Hematopoietic multipotent progenitor cell treated with erythropoietin and hydrocortisone succinate and interleukin-3 and kit ligand, for 17 days (in vitro differentiated cells): ENCODE measurements at places on chromosomes 5 and 9.

- DNase-seq: no peak
Observed at GRCh38 chr9:19410195-19410503, 1.3 kb downstream of the ACER2 start.

DNA sequence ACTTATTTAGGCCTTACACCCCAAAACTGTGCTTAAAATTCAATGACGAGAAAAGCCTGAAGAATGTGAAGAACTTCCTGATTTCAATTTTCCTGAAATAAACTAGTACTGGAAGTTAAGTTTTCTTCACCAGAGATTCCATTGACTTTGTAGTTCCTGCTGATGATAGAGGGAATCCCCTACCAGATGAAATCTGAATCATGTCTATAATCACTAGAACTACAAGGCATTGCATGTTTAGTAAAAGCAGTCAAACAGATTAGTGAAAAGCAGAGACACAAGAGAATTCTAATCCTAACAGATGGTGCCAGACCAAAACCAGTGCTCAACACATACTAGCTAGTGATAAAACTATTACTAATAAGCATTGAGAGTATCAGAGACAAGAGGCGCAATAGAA is 130.0 kb downstream of the PDE4D start:
- no peak for DNase-seq

- no peak for DNase-seq
Observed at GRCh38 chr5:139667001-139667729, 19.0 kb downstream of the CXXC5 start.

DNA sequence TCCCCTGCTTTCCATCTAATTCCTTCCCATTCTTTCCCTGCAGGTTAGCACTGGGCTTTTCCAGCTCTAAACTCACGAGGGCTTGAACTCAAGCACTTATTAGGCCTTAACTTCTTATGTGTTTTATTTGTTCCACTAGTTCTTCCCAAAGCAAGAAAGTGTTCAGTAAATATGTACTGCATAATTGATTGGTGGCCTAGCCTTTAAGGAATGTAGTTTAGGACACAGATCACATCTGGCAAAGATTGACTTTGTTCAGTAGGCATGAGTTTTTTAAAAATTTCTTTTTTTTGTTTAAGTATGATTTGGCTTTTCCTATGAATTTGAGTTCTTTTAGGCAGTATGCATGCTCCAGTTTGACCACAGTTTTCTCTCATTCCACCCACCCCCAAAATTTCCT is 285.2 kb downstream of the NPR3 start:
- no peak for DNase-seq

- DNase-seq: no peak
Observed at GRCh38 chr9:125696106-125696647, 10.8 kb downstream of the MAPKAP1 start.

GRCh38 chr5:174832025-174832424 is 107.6 kb downstream of the MSX2 start:
- DNase-seq: no peak

- no peak for DNase-seq
Observed at GRCh38 chr5:39073767-39074016, 507 bp downstream of the RICTOR start.

DNA sequence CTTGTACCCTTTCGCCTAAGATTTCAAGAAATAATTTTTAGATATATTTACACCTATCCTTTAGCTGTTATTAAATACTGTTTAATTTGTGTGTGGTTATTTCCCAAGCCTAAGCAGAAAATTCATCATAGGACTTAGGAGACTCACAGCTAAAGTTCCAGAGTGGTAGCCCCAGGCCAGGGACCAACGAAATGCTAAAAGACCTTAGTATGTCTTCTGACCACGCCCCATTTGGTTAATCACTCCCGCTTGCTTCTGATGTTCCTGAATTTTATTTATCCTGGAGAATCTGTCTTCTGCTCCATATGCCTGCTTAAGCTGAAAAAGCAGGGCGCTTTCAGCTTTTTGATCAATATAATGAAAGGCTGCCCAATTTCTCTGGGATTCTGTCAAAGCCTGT is 18.7 kb upstream of the SEMA6A start:
- no peak for DNase-seq

GRCh38 chr9:70566751-70567150 is 152.3 kb upstream of the KLF9 start:
- DNase-seq: no peak

DNA sequence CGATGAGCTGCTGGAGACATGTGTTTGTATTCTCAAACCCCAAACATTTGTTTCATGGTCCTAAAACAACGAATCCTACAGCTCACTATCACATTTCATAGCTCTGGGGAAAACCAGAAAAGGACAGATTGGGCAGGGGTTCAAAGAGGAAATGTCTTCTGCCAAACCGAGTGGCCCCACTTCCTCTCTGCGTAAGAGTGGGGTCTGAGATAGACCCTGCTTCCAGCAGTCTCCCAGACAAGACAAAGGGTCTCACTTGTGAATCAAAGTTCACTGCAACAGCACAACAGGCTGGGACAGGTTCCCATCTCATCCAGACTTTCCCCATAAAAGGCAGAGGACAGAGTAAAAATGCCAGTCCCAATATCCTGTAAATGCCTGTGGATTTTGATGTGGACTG is 276.2 kb upstream of the SLC24A2 start:
- DNase-seq: no peak

- no peak for DNase-seq
Observed at GRCh38 chr9:126397056-126397455, 70.4 kb downstream of the MVB12B start.

GRCh38 chr9:14480526-14480925 is 166.6 kb upstream of the NFIB start:
- DNase-seq: no peak

- no peak for DNase-seq
Observed at GRCh38 chr9:83220730-83221129, 157.8 kb upstream of the RASEF start.

GRCh38 chr5:6737043-6737941 is 24.1 kb downstream of the TENT4A start:
- DNase-seq: no peak

- DNase-seq: no peak
Observed at GRCh38 chr5:15452030-15452429, 48.0 kb upstream of the FBXL7 start.

- DNase-seq: no peak
Observed at GRCh38 chr5:173140769-173141168, 3.6 kb upstream of the BNIP1 start.

- DNase-seq: no peak
Observed at GRCh38 chr5:74239261-74239660, 401.3 kb downstream of the ENC1 start.

DNA sequence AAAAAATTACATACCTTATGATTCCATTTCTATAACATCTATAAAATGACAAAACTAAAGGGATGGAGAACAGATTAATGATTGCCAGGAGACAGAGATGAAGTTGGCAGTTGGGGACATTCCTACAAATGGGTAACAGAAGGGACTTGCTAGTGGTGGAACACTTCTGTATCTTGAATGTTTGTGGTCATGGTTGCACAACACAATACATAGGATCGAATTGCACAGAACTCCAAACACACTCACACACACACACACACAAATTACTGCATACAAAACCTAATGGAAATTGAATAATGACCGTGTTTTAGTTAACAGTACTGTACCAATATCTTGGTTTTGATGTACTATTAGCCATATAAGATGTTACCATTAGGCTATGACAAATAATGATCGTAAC is 330.7 kb upstream of the POU5F2 start:
- DNase-seq: no peak

DNA sequence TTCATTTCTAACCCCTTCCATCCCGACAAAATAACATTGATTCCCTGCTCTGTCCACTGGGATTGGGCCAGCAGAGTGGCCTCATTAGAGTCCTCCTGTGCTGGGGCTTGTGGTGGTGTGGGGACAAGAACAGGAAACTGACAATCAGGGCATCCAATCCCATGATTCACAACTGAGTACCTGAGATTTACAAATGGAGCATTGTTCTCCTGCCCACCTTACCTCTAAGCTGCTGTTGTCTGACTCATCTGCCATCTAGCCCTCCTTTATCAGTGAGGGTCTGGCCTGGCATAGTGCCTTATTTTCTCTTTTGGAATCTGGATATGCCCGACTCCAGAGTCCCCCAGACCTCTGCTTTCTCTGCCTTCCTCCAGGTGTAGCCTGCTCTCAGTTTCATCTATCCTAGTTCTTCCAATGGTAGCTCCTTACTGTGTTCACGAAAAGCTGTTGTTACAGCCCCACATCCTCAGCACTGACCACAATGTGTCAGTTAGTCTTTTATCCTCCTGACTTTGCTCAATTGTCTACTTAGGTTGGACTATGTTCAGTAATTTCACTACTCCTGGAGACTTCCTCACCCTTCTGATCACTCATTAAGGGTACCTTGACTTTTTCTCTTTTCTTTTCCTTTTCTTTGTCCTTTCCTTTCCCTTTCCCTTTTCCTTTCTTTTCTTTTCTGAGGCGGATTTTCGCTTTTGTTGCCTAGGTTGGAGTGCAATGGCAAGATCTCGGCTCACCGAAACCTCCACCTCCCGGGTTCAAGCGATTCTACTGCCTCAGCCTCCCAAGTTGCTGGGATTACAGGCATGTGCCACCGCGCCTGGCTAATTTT is 13.4 kb downstream of the WNT8A start:
- DNase-seq: no peak

GRCh38 chr5:164597293-164597900 is 1092.0 kb downstream of the MAT2B start:
- no peak for DNase-seq

- DNase-seq: no peak
Observed at GRCh38 chr5:178249191-178249989, 16.8 kb upstream of the PHYKPL start.

DNA sequence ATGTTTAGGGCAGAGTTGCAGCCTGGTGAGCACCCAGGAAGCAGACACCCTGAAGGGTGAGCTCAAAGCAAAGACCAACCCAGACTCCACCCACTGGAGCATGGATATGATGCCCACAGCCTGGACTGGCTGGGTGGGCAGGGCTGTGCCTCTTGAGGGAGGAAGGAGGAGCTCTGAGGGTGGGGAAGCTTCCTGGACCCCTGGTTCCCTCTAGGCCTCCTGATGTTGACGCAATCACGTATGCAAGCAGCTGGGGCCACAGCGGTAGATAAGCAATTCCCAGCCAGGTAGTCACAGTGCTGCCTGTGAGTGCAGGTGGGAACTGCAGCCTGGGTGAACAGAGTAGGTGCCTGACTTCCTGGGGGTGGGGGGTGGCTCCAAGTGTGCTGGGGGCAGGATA is 271.5 kb downstream of the CDK5RAP2 start:
- no peak for DNase-seq

DNA sequence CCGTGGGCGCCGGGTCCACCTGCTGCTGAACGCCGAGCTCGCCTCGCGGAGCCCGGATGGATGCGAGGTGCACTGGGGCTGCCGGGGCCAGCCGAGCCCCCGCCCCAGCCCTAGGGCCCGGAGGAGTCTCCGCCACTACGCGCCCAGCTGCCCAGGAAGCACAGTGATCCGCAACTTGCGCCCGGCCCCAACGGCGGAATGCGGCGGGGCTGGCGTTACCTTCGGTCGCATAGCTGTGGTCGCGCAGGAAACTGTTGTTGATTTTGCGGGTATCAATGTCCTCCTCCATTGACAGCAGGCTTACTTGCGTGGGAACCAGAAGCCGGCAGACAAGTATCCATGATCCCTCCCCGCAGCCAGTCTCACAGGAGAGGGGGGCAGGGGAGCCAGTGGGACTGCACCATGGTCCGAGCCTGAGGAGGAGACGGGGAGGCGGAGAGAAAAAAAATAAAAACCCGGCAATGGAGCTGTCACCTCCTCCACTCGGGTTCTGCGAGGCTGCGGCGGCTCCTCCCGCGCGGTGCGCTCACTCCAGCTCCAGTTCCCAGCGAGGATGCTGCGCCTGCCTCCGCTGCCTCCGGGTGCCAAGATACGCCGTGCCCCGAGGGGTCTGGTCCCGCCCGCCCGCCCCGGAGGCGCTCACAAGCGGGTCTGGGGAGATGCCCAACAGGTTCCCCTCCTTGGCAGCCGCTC is 628 bp downstream of the PPP2R2B start:
- no peak for DNase-seq

DNA sequence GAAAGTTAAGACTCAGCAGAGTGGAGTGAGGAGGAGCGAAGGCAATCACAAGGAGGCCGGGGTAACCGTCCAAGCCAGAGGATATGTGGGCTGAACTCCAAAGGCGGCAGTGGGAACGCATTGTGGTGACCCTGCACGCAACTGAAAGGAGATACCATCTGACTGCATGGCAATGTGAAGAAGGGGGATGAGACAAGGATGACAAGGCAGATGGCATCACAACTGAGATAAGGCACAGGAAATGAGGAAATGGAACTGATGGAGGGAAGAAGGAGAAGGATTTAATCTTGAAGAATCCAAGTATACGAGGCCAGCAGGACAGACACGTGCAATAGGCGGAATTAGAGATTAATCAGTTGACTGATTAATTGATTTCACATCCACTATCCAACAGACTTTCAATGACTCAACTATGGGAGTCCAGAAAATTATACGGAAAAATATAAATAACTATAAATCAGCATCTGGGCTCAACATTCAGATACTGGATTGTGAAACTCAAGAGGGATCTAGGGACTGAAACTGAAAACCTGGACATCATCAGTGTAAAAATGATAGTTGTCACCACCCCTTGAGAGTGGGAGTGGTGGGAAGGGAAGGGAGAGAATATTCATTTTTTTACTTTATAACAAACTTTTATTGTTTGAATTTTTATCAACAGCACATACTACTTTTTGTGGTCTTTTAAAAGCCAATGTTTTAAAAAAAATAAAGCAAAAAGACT is 86.1 kb downstream of the ARL15 start:
- no peak for DNase-seq

DNA sequence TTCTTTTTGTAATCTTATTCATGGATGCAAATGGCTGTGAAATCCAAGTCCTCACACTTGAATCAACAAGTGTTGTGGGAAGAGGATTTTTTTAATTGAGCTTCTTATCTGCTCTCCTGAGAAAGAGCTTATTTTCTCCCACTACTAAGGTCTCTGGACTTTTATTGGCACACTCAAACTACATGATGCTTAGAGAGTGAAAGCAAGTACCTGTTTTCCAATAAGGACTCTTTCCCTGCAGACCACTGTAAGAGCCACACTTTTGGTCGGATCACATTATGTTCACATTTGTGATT is 546.4 kb upstream of the ARRDC3 start:
- no peak for DNase-seq
